ENCODE measurements at places on chromosomes 2 and 18.

DNA sequence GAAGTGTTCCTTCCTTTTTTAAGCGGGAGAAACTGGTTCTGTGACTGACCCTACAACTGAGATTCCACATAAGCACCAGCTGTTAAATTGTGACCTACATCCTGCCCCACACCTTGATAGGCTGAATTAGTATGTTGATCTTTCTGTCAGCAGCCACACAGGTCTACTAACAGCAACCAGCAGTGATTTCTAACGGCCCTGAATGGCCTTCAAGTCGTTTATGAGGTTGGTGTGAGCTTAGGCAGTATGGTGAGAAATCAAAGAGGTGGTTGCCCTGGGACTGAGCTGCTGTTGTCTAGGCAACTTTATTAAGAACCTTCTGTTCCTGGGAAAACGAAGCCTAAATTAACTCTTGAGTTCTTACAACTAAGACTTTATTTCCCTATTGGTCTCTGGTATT is 197.2 kb upstream of the FSHR start:
- DNase-seq, result no peak

GRCh38 chr2:57696016-57696415 is 350.6 kb upstream of the VRK2 start:
- DNase-seq, result no peak

- no peak for DNase-seq
Measured at GRCh38 chr2:238988752-238989151, 140.9 kb downstream of the TWIST2 start.

DNA sequence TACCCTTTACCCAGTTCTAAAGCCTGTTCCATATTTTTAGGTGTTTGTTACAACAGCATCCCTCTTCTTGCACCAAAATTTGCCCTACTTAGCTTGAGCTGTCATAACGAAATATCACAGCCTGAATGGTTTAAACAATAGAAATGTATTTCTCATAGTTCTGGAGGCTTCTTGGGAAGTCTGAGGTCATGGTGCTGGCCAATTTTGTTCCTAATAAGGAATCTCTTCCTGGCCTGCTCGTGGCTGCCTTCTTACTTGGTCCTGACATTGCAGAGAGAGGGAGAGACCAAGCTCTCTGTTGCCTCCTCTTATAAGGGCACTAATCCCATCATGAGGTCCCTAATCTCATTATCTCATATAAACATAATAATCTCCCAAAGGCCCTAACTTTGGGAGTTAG is 267.8 kb downstream of the PID1 start:
- DNase-seq, result no peak

DNA sequence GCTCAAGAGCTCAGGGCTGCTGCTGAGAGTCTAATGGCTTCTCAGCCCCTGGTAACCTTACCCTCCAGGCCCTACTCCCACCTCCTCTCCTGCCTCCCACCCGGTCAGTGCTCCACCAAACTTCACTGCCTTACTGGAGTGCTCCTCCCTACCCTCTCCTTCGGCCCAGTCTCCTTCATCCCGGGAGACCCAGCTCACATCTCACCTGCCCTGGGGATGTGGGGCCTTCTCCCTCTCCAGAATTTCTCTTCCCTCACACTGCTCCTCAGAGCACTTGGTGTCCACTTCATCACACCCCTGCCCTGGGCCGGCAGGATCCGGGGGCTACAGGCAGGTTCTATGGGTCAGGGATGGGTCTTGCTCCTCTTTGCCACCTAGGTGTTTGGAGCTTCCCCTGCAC is 21.6 kb downstream of the PTPN18 start:
- DNase-seq, result no peak

DNA sequence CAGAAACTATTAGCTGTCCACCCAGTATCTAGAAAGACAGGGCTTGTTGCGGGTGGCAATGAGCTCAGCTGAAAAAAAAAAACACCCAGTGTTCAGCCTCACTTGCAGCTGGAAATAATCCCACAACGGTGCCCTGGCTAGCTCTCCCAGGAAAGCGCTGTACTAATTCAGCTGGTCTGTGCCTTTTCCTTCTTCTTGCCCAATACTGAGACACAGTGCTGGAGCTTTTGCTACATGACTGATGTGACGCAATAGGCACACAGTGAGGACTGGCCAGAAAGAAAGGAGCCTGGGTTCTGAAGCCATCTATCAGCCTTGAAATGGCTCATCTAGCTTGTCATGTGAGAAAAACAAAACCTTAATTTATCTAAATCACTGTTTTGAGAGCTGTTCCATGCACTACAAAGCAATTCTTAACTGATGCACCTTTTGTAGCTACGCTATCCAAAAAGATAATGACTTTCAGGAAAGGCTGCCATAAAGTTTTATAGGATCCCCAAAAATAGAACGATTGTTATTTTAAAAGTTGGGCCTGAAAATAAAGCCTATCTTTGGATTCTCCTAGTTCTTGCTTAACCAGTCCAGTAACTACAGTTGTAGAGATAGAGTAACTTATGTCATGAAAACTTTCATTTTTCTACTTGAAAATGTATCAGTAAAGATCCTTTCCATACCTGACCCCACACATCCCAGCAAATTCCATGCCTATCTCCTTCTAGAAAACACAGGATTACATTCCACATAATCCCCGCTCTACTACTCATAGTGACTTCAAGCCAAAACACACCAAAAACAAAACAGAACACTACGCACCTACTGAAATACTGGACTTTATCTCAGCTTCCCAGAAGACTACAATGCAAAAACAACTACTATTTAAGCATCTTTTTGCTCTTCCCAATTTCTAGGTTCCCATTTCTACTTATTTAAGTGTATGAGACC is 15.9 kb downstream of the KIDINS220 start:
- DNase-seq, result no peak

DNA sequence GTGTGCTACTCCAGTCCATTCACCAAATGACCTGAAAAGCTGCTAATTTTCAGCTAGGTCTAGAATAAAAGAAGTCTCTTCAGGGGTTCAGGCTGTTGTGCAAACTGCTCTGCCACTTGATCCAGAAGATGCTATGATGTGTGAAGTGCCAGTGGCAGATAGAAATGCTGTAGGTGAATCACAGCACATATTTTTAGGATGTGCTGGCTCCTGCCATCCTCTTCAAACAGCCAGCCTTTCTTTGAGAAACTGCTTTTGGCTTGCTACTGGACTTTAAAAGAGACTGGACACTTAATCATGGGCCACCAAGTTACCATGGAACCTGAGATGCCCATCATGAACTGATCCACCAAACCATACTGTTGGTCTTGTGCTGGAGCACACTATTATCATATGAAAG is 322.1 kb downstream of the EN1 start:
- no peak for DNase-seq

All from stimulated activated CD4-positive, alpha-beta T cell treated with anti-CD3 and anti-CD28 coated beads, TNF-alpha, amount 100 ng/mL, for 24 hours (primary cell).